ENCODE measurements at places on chromosomes 4 and X.
A peak's percentile ranks its signal among the peaks of the same experiment; 100 is the strongest.

DNA sequence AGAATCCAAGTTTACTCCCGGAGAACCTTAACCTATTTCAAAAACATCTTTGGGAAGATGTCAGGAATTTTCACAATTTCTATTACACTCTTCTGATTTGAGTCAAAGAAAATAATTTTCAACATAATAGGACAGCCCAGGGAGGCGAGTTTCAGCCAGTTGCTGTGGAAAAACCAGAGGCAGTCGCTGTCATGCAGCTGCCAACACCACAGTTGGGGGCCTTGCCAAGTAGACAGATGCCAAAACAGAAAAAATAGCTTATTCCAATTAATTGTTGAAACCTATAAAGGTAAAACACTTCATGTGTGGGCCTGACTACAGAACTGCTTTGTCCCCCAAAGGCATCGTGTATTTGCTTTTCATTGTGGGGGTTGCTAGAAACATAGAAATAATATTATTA lies 225.8 kb downstream of the DMD start:
- no peak for DNase-seq

GRCh38 chrX:151393514-151393913 lies 3.5 kb upstream of the VMA21 start:
- DNase-seq: no peak

DNA sequence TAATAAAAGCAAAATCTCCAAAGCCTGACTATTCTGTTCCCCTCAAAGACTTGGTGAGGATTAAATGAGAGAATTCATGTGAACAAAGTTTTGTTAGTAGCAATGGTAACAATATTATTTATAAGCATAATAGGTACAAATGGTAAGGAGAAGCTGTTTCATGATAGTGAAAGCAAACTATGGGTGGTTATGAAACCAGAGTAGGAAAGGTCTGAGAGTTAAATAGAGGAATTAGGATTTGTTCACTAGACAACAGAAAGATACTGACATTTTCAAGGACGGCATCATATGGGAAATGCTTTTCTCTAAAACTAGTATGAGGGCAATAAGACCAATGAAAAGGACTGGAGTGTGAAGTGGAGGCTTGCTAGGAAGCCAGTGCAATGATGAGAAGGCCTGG lies 128.6 kb upstream of the FTHL17 start:
- no peak for DNase-seq

- no peak for DNase-seq
Measured at GRCh38 chr4:73612032-73612431, 8.2 kb downstream of the RASSF6 start.

DNA sequence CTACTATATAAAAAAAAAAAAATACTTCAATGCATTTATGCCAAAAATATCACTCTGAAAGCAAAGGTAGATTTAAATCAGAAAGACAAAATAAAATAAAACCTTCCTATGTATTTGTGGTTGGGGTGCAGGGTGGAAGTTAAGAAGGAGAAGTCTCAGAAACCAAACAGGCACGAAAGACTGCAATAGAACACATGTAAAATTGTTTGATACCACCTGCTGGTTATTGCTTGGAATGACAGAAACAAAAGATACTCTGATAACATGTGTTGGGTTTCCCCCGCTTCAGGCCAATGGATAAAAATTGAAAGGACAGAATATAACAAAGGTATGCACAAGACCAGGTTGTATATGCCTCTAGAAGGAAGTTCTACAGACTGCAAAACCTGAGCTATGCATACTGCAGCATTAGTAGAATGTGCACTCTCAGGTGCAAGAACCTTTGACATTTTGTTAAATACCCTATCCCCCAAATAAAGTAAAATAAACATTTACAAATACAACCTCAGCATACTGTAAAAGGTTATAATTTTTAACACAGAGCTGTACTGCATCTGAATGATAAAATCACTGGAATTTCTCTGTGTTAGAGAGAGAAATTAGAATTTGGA lies 118.8 kb downstream of the GABRA2 start:
- no peak for DNase-seq

GRCh38 chrX:13994104-13994503 lies 35.6 kb downstream of the GEMIN8 start:
- no peak for DNase-seq

DNA sequence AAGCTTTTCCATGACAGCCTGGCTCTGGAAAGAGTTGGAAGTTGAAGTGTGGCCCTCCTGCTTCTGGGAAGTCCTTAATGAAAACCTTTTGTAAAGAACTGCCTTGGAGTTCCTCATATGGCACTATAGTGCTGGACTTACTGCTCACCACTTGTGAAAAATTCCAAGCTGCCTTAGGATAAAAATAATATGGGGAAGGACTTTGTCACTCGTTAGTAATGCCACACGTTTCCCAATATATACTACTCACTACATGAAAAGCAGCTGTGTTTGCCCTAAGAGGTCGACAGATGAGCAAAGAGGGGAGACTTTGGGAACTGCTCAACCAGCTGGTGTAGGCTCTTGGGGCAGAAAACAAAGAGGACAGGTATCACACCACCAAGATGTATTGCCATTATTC lies 11.7 kb downstream of the OPHN1 start:
- DNase-seq: no peak

DNA sequence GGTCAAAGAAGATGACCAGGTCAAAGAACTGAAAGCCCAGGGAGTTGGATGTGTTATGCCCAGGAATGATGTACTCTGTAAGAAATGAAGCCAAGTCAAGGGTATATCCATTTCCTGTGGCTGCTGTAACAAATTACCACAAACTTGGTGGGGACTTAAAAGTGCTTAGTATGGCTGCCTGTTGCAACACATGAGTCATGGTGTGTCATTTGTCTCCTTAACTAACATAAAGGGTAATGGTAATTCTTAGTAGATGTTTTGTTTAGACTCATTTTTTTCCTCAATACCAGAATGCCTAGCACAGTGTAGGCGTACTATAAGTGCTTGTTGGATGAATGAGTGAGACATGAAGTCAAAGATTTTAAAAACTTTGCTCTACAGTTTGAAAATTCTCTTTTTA lies 45.7 kb downstream of the SYTL5 start:
- DNase-seq: peak; percentile 35

- no peak for DNase-seq
Measured at GRCh38 chr4:101593666-101594065, 196.9 kb upstream of the BANK1 start.

DNA sequence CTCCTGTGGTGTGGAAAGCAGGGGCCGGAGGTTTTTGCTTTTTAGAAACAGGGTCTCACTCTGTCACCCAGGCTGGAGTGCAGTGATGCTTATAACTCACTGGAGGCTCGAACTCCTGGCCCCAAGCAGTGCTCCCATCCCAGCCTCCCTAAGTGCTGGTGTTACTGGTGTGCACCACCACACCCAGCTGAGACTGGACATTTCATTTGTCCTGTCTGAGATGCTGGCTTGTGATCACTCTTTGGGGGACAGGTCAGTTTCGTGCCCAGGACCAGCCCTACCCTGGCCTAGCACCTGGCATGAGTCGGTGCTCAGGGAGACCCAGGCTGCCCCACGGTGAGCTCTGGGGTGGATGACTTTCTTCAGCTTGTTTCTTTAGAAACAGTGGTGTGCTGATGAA lies 11.3 kb downstream of the PSAPL1 start:
- DNase-seq: no peak

GRCh38 chr4:27042411-27042810 lies 181.8 kb downstream of the STIM2 start:
- DNase-seq: no peak

DNA sequence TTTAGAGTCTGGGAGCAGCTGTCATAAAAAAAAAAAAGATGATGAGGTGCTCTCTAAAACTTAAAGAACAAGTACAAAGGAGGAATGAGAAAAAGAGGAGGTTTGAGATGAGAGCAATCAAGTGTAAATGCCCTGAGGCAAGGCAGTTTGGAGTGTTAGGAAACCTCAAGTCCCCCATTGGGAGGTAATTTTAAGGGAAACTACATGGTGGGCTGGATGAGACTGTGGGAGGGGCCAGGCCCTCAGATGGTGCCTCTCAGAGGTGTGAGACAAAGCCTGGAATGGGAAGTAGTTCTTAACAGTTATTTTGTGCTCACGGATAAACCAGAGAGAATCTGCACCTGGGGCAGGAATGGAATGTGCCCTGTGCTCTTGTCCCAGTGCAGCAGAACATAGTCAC lies 1.9 kb upstream of the MAGEB3 start:
- DNase-seq: no peak

GRCh38 chr4:82901183-82901718 lies 716 bp downstream of the THAP9 start:
- no peak for DNase-seq

- DNase-seq: no peak
Measured at GRCh38 chr4:65223601-65224000, 446.7 kb downstream of the EPHA5 start.

GRCh38 chrX:112664924-112665323 lies 14.8 kb downstream of the LHFPL1 start:
- no peak for DNase-seq

GRCh38 chr4:81272671-81273070 lies 57.6 kb upstream of the PRKG2 start:
- DNase-seq: no peak

All from endothelial cell of umbilical vein (primary cell).